ENCODE measurements at places on chromosomes 5 and 9.

GRCh38 chr9:110714314-110714713, 45.7 kb downstream of the MUSK start:
- DNase-seq: no peak

GRCh38 chr9:132910376-132910775, 31.7 kb downstream of the SPACA9 start:
- DNase-seq: no peak

DNA sequence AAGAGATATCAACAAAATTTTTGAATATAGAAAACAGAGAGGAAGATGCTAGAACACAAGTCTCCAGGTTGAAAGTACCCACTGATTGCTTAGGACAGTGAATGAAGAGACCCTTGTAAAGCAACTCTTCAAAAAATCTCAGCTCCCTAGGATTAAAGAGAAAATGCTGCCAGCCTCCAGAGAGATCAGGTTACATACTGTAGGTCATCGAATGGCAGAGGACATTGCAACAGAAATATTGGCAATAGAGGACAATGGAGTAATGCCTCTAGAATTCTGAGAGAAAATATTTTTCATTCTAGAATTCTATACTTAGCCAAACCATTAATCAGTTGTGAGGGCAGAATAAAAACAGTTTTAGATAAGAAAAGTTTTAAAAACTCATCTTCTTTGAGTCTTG, 43.1 kb upstream of the ELL2 start:
- DNase-seq: no peak

DNA sequence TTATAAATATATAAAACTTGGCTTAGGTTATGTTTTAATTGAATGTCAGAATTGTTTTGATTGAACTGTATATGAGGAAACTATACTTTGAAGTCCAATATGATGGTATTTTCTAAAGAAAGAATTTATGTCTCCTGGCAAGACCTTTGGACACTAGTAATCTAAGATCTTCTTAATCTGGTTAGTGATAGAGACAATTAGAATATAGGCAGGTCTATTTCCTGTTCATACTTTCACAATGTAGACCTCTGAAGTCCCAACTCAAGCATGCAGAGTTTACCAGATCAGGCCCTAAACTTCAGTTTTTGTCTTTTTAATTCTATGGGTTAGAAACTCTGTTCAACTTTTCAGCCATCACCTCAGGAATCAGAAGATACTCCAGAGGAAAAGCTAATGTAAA, 6.9 kb upstream of the TMEM161B start:
- DNase-seq: no peak

DNA sequence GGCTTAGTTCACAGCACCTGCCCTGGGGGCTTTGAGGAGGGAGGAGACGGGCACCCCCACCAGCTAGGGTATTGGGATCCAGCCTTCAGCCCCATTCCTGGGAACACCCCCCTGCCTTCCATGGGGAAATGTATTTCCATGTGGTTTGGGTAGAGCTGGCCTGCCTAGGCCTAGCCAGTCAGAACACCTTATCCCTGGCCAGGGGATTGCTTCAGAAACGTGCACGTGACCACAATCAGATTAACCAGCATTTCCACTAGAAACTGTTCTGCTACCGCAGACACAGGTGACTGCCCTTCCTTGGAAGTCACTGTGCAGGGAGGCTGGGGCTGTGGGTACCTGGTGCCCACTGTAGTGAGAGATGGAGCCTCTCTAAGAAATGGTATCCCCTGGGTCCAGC, 14.0 kb downstream of the BBLN start:
- DNase-seq: no peak

- DNase-seq: no peak
Measured at GRCh38 chr9:92735636-92736562, 28.7 kb downstream of the BICD2 start.

DNA sequence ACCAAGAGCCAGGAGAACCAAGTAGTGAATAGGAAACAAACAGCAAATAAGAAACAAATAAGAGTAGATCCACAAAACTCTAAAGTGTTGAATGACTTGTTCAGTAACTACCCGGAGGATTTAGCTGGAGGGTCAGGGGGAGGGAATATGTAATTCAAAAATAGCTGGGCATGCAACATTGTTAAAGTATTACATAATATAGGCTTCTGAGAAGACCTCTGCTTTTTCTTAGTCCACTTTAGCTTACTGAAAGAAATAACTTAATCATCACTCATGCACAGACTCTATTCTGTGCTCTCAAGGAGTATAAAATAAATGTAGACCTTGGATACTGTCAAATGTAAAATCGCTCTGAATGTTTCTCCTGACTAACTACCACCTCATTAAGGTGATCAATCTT, 183.2 kb upstream of the POU5F2 start:
- DNase-seq: no peak

DNA sequence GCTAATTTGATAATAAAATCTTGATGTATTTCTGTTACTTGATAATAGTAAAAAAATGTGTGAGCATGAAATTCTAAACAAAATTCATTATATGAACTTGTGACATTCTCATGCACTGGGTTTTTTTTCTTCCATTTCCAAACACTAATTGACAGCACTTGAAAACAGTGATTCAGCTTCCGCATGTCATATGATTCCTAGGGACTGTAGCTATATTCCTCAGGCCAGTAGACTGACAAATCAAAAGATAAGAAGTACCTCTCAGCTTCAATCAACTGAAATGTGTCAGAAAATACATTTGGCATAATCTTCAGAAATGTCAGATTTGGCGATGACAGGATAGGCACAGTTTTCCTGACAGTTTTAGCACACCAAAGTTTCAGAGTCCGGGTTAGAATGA, 52.5 kb downstream of the EFNA5 start:
- no peak for DNase-seq

DNA sequence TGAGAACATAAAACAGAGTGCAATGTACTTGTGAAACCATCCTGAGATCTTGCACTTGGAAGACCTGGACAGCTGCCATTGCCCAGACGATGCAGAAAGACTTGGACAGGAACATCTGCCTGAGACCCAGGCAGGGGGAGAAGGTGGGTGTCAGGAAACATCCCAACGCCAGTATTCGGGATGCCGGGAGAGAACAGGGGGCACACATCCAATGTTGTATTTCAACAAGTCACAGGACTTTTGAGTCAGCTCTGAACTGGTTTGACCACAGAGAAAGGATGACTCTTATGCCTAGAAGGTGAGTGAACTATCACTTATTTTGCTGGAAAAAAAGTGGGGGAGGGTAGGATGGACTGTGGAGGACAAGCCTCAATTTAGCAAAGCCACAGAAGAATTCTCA, 124.6 kb downstream of the ROR2 start:
- DNase-seq: no peak

GRCh38 chr5:148986636-148987035, 76.2 kb downstream of the SH3TC2 start:
- DNase-seq: no peak

Measured in activated CD4-positive, alpha-beta T cell treated with anti-CD3 and anti-CD28 coated beads for 24 hours (primary cell).